ENCODE measurements at places on chromosomes 16 and 17. TPM values are rescaled to one million over a fixed set of nuclear protein-coding genes. Genes with fewer than 3 reads are reported as not detected.
A peak's percentile ranks its signal among the peaks of the same experiment; 100 is the strongest.

DNA sequence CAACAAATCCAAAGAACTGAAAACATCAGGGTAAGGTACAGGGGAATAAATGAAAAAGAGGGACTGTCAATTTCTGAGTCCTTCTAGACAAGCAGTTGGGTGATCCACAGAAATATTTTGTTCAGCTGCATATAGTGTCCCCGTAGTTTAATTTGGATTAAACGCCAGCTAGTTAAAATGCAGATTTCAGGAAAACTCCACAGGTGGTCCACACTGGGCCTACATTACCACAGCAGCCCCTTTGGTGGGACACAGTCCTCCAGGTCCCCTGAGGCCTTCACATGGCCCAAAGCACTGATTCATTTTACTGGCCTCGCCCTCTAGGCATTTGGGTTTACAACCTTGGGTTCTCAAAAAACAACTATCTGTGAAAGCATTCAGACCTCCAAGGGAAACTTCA lies 4.6 kb downstream of the ARHGAP17 start:
- H3K27ac ChIP-seq = no peak overlapping the region
- ATAC-seq = no peak
- peak overlapping the region; percentile 9 for H3K4me3 ChIP-seq
- peaks cover 59% of the 10 kb centered on the region for H3K4me1 ChIP-seq
- H3K36me3 ChIP-seq = peaks cover 60% of the 10 kb centered on the region

The GINS2 gene
- 39.1 TPM for total RNA-seq

The DLX4 gene
- total RNA-seq = 0.39 TPM

DNA sequence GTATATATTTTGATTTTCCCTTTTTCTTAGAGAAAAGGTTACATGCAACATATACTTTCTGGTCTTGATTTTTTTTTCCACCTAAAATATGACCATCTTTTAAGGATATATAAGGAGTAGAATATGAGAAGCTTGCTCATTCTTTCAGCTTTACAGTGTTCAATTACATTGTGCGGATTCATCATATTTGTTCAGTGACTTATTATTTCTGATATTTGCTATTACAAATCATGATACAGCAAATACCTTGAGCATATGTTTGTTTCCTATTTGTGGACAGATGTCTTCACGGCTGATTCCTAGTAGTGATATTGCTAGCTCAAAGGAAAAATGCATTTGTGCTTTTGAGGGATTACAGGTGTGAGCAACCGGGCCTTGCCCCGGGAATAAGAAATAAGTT lies 18.1 kb downstream of the KATNIP start:
- no peaks in the 10 kb centered on the region for H3K27me3 ChIP-seq
- H3K36me3 ChIP-seq = no peaks in the 10 kb centered on the region
- H3K27ac ChIP-seq = no peak overlapping the region
- no peak overlapping the region for H3K4me3 ChIP-seq

DNA sequence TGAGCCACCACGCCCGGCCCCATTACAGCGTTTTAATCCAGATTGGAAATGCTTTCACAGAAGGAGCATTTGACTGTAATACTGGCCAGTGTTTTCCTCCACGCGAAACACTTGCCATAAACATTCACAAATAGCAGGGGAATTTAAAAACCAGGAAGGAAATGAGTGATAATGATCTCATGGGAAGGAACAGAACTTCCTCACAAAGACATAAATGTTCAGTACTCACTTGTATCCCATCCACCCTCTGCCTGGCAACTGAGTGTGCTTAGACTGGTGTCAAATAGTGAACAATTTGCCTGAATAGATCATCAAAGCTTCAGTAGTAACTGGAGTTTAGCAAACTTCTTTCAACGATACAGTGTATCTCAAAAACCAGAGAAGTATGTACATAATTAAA lies 54.1 kb downstream of the PSMD12 start:
- no peak overlapping the region for H3K4me3 ChIP-seq
- no peak overlapping the region for H3K27ac ChIP-seq
- no peak for ATAC-seq
- no peaks in the 10 kb centered on the region for H3K36me3 ChIP-seq
- H3K27me3 ChIP-seq = peaks cover 9% of the 10 kb centered on the region

- peak; percentile 81 for ATAC-seq
- H3K27ac ChIP-seq = no peak overlapping the region
Observed at GRCh38 chr17:20116683-20117309, 107.6 kb downstream of the SPECC1 start.

GRCh38 chr16:3819746-3820724 lies 60.5 kb downstream of the CREBBP start:
- peaks cover 9% of the 10 kb centered on the region for H3K36me3 ChIP-seq
- H3K4me1 ChIP-seq = peaks cover 75% of the 10 kb centered on the region
- H3K4me3 ChIP-seq = peak overlapping the region; percentile 25
- no peak overlapping the region for H3K27ac ChIP-seq
- ATAC-seq = no peak

DNA sequence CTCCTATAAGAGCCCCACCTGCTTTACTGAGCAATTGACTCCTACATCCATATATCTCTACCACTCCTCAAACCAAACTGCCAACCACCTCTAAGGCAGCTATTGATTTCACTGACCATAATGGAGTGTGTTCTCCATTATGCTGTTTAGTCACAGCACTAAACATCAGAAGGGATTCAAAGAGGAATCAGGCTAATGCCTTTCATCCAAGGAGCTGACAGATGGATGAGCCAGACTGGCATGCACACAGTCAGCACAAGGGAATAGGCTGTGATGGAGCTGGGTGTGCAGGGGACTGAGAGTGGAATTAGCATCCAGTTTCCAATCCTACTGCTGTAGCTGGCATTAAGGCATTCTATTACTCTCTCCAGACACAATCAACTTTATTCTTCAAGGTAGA lies 88.7 kb upstream of the CCL2 start:
- H3K4me1 ChIP-seq = no peaks in the 10 kb centered on the region
- no peak for ATAC-seq
- H3K36me3 ChIP-seq = no peaks in the 10 kb centered on the region
- no peak overlapping the region for H3K27ac ChIP-seq

The HSF4 gene
- total RNA-seq = 325 TPM

DNA sequence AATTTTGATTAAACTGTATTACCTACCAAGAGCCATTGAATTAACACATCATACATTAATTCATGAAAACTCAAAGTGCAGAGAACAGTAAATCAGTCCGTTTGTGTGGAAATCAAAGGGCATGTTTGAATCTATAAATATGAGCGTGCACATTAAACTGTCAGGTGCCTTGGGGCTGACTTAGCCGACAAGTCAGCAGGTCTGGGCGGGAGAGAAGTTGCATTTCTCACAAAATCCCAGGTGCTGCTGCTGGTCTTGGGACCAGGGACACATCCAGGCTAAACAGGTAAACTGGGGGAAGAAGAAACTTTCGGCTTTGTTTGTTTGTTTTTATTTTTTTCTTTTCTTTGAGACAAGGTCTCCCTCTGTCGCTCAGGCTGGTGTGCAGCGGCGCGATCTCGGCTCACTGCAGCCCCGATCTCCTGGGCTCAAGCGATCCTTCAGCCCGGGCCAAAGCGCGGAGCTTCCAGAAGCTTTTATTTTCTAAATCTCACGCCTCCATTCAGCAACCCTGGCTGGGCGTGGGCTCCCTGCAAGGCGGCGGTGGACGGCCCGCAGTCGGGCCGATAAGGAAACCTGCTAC lies 213.9 kb downstream of the MRTFB start:
- H3K4me1 ChIP-seq = peaks cover 4% of the 10 kb centered on the region
- peak overlapping the region; percentile 93 for H3K27ac ChIP-seq
- H3K4me3 ChIP-seq = peak overlapping the region; percentile 91
- peaks cover 19% of the 10 kb centered on the region for H3K36me3 ChIP-seq
- H3K27me3 ChIP-seq = no peaks in the 10 kb centered on the region

- ATAC-seq = no peak
- peaks cover 97% of the 10 kb centered on the region for H3K36me3 ChIP-seq
- no peak overlapping the region for H3K4me3 ChIP-seq
- H3K27me3 ChIP-seq = no peaks in the 10 kb centered on the region
- H3K27ac ChIP-seq = peak overlapping the region; percentile 33
Observed at GRCh38 chr16:71929048-71929447, 33.7 kb downstream of the IST1 start.

The C17orf107 gene
- 0.67 TPM for total RNA-seq

The CPHXL2 gene
- total RNA-seq = not detected

The IGFALS gene
- total RNA-seq = 0.15 TPM

The ACD gene
- total RNA-seq = 63.4 TPM

DNA sequence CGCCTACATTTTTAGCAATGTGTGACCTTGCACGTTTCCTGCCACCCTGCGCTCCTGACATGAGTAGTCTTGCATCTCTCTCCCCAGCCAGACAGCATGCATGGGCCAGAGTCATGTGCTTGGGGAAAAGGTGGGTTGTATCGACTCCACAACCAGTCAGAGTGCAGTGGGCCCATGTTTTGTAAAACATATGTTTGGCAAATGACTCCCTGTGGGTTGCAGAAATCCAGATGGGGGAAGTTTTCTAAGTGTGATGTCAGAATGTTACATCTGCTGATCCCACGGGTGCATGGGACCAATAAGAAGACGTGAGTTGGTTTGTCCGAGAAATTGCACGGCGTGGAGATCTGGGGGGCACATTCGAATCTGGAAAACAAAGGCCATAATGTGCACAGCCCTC lies 147.1 kb downstream of the FOXL1 start:
- no peak overlapping the region for H3K27ac ChIP-seq
- H3K36me3 ChIP-seq = no peaks in the 10 kb centered on the region
- H3K4me3 ChIP-seq = no peak overlapping the region
- ATAC-seq = no peak
- peaks cover 12% of the 10 kb centered on the region for H3K27me3 ChIP-seq

GRCh38 chr17:59837308-59838051 lies 55.3 kb downstream of the TUBD1 start:
- peak overlapping the region; percentile 96 for H3K4me3 ChIP-seq
- H3K4me1 ChIP-seq = peaks cover 18% of the 10 kb centered on the region
- peak overlapping the region; percentile 100 for H3K27ac ChIP-seq
- peak; percentile 77 for ATAC-seq
- no peaks in the 10 kb centered on the region for H3K27me3 ChIP-seq
- H3K36me3 ChIP-seq = peaks cover 88% of the 10 kb centered on the region

The CRHR1 gene
- 0.71 TPM for total RNA-seq

- H3K36me3 ChIP-seq = no peaks in the 10 kb centered on the region
- H3K27ac ChIP-seq = no peak overlapping the region
- ATAC-seq = no peak
- H3K4me3 ChIP-seq = no peak overlapping the region
- no peaks in the 10 kb centered on the region for H3K4me1 ChIP-seq
Observed at GRCh38 chr17:56614522-56614921, 21.0 kb downstream of the NOG start.

DNA sequence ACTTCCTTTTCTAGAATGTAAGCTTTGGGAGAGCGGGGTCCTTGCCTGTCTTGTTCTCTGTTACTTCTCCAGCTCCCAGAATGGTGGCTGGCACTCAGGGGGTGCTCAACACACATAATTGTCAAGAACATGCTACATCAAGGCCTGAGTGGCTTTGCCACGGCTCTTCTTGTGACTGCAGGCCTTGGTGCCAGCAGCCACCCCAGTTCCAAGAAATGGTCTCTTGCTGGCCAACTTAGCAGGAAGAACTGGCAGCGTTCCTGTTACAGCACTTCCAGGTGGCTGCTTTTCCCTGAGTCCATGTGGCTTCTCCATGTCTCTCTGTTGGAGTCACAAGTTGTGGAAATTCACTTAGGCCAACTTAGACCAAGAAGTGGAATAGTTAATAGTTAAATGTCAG lies 36.1 kb downstream of the PRKCB start:
- peaks cover 45% of the 10 kb centered on the region for H3K4me1 ChIP-seq
- H3K4me3 ChIP-seq = no peak overlapping the region
- peaks cover 19% of the 10 kb centered on the region for H3K36me3 ChIP-seq
- no peak overlapping the region for H3K27ac ChIP-seq

DNA sequence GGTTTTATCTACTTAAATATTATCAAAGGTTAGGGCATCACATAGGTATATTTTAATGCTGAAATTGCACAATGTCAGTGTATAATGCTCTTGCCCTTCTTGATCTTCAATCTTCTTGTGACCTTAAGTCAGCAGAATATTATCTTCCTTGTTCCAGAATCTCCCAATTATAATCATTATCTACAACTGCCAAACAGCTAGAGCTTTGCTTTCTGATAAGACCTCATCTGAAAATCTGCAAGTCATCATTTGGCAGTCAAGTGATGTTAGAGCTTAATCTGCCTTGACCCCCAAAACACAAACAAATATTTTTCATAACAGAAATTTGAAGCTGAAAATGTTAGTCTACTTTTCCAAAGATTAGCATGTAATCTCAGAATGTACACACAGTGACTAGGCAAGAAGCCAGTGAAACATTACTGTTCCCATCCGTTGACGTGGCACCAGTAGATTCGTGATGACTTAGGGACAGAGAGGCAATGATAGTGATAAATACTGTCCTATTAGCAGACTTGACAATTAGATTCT lies 19.8 kb downstream of the REXO5 start:
- no peak overlapping the region for H3K4me3 ChIP-seq
- peaks cover 3% of the 10 kb centered on the region for H3K36me3 ChIP-seq
- ATAC-seq = no peak
- H3K27me3 ChIP-seq = no peaks in the 10 kb centered on the region
- no peaks in the 10 kb centered on the region for H3K4me1 ChIP-seq
- no peak overlapping the region for H3K27ac ChIP-seq

- H3K36me3 ChIP-seq = no peaks in the 10 kb centered on the region
- peak overlapping the region; percentile 17 for H3K27ac ChIP-seq
- peak; percentile 16 for ATAC-seq
Observed at GRCh38 chr16:27289669-27290068, 21.1 kb upstream of the NSMCE1 start.

The SPATA32 gene
- 0.32 TPM for total RNA-seq

The EFCAB5 gene
- 1.1 TPM for total RNA-seq

- no peaks in the 10 kb centered on the region for H3K36me3 ChIP-seq
- H3K4me1 ChIP-seq = peaks cover 9% of the 10 kb centered on the region
- no peak overlapping the region for H3K4me3 ChIP-seq
Observed at GRCh38 chr16:66906916-66907836, 11.5 kb downstream of the CDH16 start.

The BCO1 gene
- total RNA-seq = not detected

GRCh38 chr17:42547698-42548069 lies 5.0 kb upstream of the HSD17B1 start:
- ATAC-seq = no peak
- no peak overlapping the region for H3K27ac ChIP-seq
- no peaks in the 10 kb centered on the region for H3K36me3 ChIP-seq
- peak overlapping the region; percentile 59 for H3K4me3 ChIP-seq

The GPR142 gene
- not detected for total RNA-seq

- no peak for ATAC-seq
- no peak overlapping the region for H3K4me3 ChIP-seq
- H3K27me3 ChIP-seq = no peaks in the 10 kb centered on the region
- H3K27ac ChIP-seq = no peak overlapping the region
- H3K36me3 ChIP-seq = no peaks in the 10 kb centered on the region
Observed at GRCh38 chr16:35637683-35638082, 2178.3 kb downstream of the TP53TG3F start.

The GP1BA gene
- total RNA-seq = not detected

The C16orf89 gene
- total RNA-seq = not detected

The MYO15B gene
- 44.5 TPM for total RNA-seq

The PDILT gene
- not detected for total RNA-seq

The TPSD1 gene
- not detected for total RNA-seq

The ABCA10 gene
- total RNA-seq = 1.1 TPM

GRCh38 chr17:64448665-64449512 lies at the start of gene MILR1:
Gene MILR1, plus strand, starts transcription at chr17:64449115. Its CDS starts 54 bp downstream, at chr17:64449169.
- no peak within 1 kb of the TSS for H3K4me3 ChIP-seq
- no peaks in the 10 kb centered on the region for H3K4me1 ChIP-seq
- no peak for ATAC-seq
- H3K27ac ChIP-seq = no peak within 1 kb of the TSS
- H3K36me3 ChIP-seq = no peaks in the 10 kb centered on the region
- no peaks in the 10 kb centered on the region for H3K27me3 ChIP-seq

GRCh38 chr16:13155780-13156179 lies 254.4 kb downstream of the SHISA9 start:
- H3K27me3 ChIP-seq = peaks cover 3% of the 10 kb centered on the region
- ATAC-seq = no peak

The KCNJ12 gene
- total RNA-seq = not detected

Measured in activated T-helper 17 cell treated with anti-CD3 and anti-CD28 coated beads, Interleukin-2, amount 50 U/mL, for 72 hours (primary cell).